ENCODE measurements at places on chromosomes 12 and 14.
A peak's percentile ranks its signal among the peaks of the same experiment; 100 is the strongest.

DNA sequence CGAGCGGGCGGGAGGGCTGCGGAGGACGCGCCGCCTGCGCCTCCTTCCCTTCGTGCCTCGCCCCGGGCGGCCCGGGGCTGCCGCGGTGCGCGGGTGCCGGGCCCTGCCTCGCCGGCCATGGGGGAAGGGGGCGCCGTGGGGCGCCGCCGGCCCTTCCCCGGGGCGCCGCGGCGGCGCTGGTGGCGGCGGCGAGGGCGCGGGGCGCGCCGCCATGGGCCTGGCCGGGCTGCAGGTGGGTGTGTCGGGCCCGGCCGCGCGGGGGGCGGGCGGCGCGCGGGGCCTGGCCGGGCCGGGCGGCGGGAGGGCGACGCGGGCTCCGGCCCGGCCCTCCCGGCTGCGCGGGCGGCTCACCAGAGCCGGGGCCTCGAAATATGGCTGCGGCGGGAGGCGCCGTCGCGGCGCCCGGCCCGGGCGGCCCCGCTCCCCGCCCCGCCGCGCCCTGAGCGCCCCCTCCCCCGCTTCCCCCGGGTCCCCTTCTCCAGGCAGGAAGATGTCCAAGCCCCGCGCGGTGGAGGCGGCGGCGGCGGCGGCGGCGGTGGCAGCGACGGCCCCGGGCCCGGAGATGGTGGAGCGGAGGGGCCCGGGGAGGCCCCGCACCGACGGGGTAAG is 5.1 kb downstream of the KMT5A start:
- no peak for DNase-seq

DNA sequence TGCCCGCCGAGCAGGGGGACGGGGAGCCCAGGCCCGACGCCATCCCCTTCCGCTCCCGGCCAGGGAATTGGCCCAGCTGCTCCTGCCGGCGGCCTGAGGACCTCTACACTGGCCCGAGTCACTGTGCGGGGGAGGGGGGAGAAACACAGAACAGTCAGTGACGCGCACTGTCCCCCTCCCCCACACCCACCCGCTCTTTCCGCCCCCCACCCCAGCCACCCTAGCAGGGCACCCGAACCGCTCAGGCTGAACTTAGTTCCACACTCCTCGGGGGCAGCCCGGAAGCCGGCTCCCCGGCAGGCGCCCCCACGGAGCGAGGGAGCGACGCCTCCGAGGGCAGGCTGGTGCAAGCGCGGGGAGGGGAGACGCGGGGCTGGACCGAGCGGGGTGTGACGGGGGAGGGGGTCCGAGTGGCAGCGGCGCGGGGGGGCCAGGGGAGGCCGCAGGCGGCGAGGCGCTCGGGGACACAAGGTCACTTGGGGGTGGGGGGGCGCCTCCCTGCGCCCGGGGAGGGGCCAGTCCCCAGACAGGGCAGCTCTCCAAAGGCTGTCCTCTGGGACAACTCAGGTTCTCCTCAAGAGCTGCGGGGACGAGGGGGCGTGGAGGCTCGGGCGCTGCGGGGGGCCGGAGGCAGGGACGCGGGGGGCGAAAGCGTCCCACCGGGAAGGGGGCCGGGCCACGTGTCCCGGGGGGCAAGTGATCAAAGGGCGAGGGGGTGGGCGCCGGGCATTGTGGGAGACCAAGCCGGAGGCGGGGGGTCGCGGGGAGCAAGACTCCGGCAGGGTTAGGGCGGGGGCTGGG is 648 bp downstream of the CHD4 start:
- no peak for DNase-seq

DNA sequence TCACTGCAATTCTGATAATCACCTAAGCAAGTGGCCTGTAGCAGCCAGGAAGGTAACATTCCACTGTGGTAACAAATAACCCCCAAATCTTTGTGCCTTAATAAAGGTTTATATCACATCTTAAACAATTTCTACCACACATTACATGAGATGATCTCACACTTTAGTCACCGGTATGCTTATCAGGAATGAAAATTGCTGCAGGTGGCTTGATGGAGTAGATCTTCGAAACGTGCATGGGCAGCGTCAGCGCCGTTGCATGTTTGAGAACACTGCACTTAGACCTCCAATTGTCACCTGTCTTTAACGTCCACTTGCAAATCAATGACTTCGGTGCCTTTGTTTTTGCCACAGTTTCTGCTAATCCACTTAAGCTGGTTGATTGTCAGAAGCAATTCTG is 477.4 kb downstream of the VRK1 start:
- DNase-seq: no peak

DNA sequence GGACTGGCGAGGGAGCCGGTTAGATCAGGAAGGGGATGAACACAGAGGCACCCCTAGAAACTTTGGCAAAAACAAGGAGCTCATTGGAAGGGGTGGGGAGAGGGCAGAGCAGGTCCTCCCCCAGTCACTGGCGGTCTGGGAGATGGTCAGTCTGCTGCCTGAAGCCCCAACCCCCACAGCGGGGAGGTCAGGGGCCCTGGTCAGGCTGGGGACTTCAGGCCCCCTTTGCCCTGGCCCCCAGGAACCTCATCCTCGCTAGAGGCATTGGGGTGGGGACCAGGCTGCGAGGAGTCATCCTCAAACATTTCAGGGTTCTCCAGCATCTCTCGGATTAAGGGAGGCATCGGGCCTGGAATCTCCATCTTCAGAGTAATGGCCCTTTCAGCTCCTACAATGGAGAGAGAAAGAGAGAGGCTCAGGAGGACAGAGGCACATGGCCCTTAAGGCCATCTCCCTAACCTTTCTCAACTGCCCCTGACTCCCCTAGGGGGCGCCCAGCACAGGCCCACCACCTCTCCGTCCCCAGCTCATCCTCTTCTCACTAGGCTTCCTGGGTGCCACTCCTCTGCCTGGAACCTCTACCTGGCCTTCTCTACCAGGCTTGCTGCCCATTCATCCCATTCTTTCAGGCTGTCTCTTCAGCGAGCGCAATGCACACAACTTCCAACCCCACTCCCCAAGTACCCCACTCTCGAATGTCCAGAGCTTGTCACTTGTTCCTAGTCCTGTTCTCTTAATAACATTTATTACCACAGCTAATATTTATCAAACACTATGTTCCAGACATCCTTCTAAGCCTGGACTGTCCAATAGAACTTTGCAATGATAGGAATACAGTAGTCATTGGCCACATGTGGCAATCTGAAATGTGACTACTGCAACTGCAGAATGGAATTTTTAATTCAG is 4.7 kb upstream of the ITGB7 start:
- no peak for DNase-seq

GRCh38 chr12:20369305-20370013 is 1.1 kb downstream of the PDE3A start:
- peak; percentile 70 for DNase-seq

DNA sequence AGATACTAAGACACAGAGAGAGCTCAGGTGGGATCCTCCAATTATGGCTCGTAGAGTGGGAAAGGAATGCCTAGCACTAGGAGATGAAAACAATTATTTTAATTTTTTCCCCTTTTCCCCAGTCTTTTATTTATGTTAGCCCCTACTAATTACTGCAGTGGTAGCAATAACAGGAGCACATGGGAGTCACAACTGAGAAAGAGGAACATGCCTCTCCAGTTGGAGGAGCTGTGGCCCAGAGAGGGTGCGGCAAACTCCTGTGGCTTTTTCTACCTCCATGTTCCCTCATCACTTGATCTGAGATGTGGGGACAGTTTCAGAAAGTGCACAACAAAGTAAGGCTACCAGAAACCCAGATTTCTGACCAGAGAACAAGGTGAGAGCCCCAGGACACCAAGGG is 25.9 kb upstream of the POC1B start:
- no peak for DNase-seq

DNA sequence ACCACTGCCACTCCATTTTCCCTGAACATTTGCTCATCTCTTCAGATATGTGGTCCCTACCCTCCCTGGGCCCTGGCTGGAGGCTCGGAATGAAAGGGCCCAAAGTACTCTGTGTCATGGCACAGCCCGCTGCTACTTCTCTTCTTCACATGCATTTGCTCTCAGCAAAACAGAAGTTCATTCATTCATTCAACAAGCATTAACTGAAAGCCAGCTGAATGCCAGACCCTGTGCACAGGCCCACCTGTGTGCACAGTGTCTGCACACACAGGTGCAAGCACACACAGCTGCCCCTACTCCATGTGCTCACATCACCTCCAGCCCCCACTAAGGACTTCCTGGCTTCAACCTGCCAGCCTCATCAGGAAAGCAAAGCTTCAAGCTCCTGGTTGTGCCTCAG is 7.8 kb downstream of the WNT1 start:
- no peak for DNase-seq

DNA sequence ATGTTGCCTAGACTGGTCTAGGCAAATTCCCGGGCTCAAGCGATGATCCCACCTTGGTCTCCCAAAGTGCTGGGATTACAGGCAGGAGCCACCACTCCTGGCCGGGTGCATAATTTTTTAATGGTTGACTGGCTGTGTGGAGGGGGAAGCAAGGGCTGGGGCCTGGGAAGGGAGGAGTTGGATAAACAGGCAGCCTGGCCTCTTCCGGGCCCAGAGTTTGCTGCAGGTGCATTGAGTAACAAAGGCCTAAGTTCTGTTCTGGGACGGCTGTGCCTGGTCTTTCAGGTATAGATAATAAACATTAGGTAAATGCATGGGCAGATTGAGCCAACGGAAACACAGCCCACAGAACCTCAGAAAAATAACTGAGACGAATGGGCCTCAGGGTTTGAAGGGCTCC is 191.3 kb upstream of the TBX3 start:
- no peak for DNase-seq

GRCh38 chr12:8622646-8623045 is 10.0 kb upstream of the AICDA start:
- DNase-seq: no peak

DNA sequence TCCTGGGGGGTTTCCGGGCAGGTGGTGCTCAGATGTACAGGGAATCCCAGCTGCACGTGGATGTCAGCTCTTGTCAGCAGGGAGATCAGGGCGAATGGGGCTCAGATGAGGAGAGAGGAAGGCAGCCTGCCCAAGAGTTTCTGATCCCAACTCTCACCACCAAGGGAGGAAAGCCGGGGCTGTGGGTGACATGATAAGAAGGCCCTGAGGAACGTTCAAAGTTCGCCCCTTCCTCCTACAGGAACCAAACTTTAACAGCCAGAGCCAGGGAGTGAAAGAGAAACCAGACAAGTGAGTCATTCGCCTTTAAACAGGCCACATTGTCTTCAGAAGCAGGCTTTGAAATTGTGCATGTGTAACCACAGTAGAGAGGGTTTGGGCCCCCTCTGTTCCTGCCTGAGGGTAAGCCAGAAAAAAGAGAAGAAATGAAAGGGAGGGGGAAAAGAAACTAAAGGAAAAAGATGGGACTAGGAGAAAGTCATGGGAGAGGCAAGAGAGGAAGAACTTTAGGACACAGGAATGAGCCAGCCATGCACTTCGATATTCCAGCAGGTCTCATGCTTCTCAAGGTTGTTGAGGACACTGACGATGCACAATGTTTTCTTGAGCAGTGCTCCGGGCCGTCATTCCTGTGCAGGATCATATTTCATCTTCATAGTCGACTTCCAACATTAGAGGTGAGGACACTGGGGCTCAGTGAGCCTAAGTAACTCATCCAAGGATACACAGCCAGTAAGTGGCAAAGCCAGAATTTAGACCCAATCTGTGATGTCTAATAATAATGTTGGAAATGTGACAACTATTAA is 691.4 kb upstream of the TBX3 start:
- peak; percentile 70 for DNase-seq

- DNase-seq: no peak
Measured at GRCh38 chr12:82912406-82912805, 225.7 kb downstream of the TMTC2 start.

- no peak for DNase-seq
Measured at GRCh38 chr14:90960818-90961217, 99.6 kb downstream of the RPS6KA5 start.

GRCh38 chr12:85951823-85952222 is 77.7 kb downstream of the NTS start:
- no peak for DNase-seq

DNA sequence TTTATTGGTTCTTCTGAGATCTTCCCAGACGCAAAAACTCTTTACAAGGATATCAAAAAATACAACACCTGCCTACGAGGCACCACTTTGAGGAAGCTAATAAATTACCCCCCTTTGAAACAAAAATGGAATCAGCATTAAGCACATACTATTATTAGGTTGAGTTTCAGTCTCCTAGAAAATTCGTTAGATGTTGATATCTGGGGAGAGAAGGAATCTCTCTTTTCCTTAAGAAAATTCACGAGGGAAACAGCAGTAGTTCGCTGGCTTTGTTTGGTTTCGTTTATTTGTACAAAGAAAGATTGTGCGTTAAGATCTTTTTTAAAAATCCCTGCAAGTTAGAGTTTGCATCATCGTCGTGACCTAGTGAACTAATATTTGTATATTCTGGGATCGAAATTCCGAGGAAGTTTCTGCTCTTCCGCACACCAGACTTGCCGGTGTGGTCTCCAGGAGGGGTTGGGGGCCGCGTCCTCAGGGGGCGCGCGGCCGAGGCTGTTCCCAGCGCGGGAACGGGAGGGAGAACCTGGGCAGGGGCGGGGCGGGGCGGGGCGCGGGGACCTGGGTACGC is 12.1 kb downstream of the NKX2-1 start:
- DNase-seq: no peak

DNA sequence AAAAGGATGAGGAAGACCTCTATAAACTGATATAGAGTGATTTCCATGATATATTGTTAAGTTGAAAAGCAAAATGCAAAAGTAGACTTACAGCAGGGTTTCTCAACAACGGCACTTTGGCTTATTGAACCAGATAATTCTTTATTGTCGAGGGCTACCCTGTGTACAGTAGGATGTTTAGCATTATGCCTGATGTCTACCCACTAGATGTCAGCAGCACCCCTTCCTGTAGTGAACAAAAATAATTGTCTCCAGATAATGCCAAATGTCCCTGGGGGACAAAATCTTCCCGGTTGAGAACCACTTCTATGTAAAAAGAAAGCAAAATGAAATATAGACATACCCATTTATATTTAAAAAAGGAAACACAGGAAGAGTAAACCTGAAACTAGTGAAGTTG is 32.4 kb downstream of the ABCD2 start:
- peak; percentile 16 for DNase-seq

GRCh38 chr14:101781240-101782061 is 19.9 kb downstream of the PPP2R5C start:
- DNase-seq: no peak

DNA sequence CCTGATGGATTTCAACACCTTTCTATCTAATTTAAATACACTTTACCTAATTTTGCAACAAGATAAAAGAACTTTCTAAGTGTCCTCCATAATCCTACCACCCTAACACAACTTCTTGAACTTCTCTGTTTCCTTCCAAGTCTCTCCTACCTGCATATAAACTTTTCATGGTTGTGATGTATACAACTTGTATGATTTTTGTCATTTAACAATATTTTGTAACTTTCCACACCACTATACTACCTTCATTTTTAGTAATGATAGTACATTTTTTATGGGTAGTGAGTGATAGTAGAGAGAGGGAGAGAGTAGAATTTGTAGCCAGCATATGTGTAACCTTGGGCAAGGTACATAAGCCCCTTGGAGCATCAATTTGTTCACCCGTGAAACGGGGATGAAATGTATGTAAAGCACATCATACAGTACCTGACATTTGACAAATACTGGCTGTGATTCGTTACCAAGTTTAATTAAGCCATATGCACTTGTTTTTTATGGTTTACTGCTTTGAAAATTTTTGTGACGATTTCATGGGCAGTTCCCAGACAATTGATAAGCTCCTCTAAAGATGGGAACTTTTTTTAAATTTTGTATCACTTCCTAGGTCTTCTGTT is 177.8 kb upstream of the SLC38A2 start:
- DNase-seq: no peak

GRCh38 chr12:102629262-102629888 is 149.0 kb upstream of the IGF1 start:
- DNase-seq: peak; percentile 19
